GM12878 (cell line): ENCODE measurements at places on chromosomes 4 and X. TPM values are rescaled to one million over a fixed set of nuclear protein-coding genes. Genes with fewer than 3 reads are reported as not detected.
A peak's percentile ranks its signal among the peaks of the same experiment; 100 is the strongest.

- peaks cover 2% of the 10 kb centered on the region for H3K36me3 ChIP-seq
- DNase-seq, result peak; percentile 50
- no peak overlapping the region; the same call in 1 of the 2 replicates for H3K4me3 ChIP-seq
- H3K27me3 ChIP-seq, result no peaks in the 10 kb centered on the region
Observed at GRCh38 chr4:924107-925096, 7.7 kb downstream of the GAK start.

DNA sequence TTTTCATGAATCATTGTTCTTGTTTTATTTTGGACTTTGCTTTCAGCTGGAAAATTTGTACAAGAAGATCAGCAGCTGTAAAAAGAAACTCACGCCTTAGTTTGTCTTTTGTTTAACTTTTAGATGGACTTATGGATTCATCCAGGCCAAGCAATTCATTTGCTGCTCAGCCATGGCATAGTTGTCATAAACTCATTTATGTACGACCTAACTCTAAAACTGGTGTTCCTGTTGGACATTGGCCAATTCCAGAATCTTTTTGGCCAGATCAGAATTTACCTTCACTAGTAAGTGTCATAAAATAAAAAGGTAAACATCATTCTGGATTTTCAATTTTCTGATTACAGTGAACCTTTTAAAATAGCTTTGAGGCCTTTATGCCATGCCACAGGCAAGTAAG, 29.1 kb downstream of the INTS6L start:
- H3K4me3 ChIP-seq, result no peak overlapping the region
- no peak for DNase-seq
- no peaks in the 10 kb centered on the region for H3K4me1 ChIP-seq
- H3K36me3 ChIP-seq, result no peaks in the 10 kb centered on the region; the same call in none of the 2 replicates
- H3K27me3 ChIP-seq, result no peaks in the 10 kb centered on the region

TRO gene
- total RNA-seq, result 0.16 TPM in 1 of 2 replicates, not detected in the other

DNA sequence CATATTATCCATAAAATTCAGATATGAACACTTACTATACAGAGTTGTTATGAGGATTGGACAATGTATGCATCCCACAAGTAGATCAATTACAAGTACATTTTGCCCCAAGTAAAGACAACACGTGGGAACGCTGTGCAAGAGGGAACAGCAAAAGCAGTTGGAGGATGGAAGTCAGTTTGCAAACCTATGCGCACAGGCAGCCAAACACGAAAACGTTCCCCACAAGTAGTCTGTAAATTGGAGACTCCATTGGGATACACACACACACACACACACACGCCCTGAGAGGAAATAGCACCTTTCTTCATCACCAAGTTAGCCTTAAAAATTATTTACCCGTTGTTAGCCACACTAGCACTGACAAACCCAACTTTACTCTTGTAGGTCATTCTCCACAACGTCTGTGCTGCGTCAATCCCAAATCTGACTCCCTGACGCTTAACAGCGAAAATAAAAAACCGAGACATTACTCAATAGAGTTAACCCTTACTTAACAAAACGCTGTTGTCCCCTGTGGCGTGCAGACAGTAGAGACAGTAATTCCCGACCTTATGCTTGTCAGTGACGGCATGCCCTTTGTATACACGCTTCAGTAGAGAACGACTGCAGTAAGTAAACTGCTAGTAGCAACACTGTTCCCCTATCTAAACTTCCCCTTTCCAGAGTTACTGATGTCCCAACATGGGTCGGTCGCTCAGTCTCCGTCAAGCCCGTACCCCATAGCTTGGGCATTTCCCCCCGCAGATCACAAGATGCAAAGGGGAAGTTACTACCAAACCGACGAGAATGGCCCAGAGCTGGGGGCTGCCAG, 730 bp downstream of the MANBA start:
- H3K4me3 ChIP-seq, result peak overlapping the region; percentile 98
- H3K4me1 ChIP-seq, result no peaks in the 10 kb centered on the region; the same call in 1 of the 2 replicates
- H3K27me3 ChIP-seq, result no peaks in the 10 kb centered on the region
- peak overlapping the region; percentile 85 for H3K27ac ChIP-seq
- peak; percentile 40 for DNase-seq

DNA sequence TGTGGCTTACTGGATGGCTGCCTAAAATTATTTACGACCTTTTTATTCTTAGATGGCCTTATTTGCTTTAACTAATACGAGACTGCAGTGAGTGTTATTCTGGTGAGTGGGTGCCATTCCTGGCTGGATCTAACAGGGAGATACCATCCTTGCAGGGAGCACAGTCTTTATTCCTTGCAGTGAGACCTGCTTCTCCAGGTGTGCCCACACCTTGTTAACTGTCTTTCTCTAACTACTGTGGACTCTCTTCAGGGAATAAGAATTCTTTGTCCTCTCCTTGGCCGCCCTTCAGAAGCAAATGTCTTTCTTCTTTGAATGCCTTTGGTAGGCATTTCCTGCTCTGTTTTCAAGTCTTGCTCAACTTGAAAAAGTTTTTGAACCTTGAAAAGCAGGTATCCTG, 34.1 kb upstream of the STOX2 start:
- no peaks in the 10 kb centered on the region; the same call in 1 of the 2 replicates for H3K27me3 ChIP-seq
- no peaks in the 10 kb centered on the region for H3K36me3 ChIP-seq
- H3K27ac ChIP-seq, result no peak overlapping the region
- no peaks in the 10 kb centered on the region for H3K4me1 ChIP-seq
